ENCODE measurements at places on chromosomes 7 and 10.
A peak's percentile ranks its signal among the peaks of the same experiment; 100 is the strongest.

DNA sequence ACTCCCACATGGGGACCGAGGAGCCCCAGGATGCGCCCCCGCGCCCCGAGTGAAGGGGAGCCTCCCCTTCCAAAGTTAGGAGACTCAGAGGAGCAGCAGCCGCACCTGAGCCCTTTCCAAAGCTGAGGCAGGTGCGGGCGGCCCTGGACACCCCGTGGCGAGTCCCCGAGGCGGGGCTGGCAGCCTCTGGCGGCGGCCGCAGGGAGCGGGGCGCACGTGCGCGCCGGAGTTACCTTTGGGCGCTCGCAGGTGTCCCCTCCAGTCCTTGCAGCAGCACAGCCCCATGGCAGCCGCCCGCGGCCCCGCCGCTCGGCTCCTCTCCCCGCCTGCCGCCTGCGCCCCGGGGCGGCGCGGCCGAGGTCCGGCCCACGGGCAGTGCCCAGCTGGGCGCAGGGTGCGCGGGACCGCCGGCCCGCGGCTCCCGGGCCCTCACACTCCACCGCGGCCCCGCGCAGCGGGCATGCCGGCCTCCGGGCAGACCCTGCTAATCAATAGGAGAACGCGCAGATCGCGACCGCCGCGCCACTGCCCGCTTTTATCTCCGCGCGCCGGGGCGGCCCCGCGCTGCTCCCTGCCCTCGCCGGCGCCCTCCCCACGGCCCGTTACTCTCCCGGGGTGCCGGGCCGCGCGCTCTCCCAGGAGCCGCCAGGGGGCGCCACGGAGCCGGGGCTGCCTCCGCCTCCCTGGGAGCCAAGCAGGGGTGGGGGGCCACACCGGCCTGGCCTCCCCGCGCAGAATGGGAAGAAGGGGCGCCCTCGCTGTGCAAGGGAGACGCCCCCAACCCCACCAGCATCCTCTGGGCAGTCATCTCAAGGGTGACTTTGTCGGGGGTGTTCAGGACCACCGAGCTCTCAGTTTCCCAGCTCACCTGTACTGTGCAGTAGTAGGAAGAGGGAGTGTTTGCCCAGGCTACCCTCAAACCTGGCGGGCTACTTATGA, 80.8 kb downstream of the ARHGAP22 start:
- peak; percentile 65 for DNase-seq

DNA sequence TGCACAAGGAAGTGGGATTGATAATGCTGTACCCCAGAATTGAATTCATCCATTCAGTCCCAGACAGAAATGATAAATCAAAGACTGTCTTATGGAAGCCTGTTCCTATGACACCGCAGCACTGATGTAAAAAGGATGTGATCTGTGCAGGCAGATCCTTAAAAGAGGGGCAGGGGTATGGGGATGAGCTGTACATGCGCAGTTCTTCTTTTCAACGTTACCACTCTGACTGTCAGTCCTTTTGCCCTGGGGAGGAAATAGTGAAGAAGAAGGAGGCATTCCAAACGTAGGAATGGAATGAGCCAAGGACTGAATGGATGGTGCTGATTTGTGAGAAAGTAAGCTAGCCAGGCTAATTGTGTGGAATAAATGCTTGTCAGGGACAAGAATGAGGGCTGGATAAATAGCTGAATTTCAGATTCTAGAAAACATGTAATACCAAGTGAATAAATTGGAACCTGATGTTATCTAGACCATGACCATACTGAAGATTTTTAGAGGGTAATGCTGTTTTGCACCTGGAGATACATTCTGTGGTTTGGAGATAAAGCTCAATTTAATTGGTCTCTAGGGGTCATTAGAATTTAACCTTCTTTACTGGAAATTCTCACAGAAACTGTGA, 509.3 kb downstream of the SORCS3 start:
- DNase-seq, result no peak

GRCh38 chr7:150311711-150312110, 11.4 kb upstream of the LRRC61 start:
- no peak for DNase-seq

DNA sequence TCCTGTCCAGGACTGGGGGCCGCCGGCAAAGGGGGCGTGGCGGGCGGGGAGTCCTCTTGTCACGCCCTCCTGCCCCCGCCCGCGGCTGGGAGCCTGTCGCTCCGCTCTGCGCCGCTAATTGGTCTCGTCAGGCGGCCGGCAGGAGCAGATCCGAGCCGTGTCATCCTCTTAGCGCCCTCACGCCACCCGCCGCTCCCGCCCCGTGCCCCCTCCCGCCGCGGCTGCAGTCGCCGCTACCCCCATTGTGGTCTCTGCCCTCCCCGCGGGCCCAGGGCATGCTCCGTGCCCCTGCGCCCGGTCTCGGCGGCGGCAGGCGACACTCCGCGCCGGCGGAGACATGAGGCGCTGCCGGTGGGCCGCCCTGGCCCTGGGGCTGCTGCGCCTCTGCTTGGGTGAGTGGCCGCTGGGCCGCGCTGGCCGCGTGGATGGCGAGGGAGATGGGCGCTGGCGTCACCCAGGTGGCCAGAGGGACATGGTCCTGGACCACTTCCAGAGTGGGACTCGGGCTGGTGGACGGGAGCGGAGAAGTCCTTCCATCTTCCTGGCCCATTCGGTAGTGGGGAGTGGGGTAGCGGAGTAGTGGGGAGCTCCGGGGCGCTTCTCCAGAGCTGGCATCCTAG, at the start of gene CDHR1:
TSS of gene CDHR1 (plus strand) at position 114 of the 620 bp plus-strand sequence. CDS start at position 338, 224 bp downstream.
- DNase-seq, result peak; percentile 81

Measured in GM13977 (cell line).